ENCODE measurements at places on chromosomes 1 and 21. TPM values are rescaled to one million over a fixed set of nuclear protein-coding genes. Genes with fewer than 3 reads are reported as not detected.

GRCh38 chr1:42209526-42210251 is 45.1 kb upstream of the GUCA2A start:
- DNase-seq: no peak

- DNase-seq: no peak
Observed at GRCh38 chr1:223659711-223660110, 5.8 kb downstream of the CAPN8 start.

MGST3 gene
- polyA plus RNA-seq: 228 TPM

DNA sequence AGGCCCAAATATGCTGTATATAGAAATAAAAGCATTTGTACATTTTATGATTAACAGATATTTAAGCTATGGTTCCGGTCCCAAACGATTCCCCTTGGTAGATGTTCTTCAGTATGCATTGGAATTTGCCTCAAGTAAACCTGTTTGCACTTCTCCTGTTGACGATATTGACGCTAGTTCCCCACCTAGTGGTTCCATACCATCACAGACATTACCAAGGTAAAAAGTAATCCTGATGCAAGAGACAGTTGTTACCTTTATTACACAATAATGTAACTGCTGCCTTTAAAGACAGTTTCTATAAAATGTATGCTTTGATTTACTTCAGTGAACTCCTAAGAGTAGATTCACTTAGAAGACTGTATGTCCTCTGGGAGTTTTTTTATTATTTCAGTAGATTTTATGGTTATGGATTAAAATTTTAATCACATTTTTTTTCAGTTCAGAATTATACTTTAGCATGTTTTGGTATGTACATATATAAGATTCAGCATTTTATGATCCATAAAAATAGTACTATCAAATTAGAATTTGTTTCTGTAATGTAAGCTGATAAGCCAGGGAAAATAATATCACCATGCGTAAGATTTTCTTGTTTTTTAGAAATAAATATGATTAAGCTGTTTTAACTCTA is 96.5 kb downstream of the USP25 start:
- no peak for DNase-seq

DNA sequence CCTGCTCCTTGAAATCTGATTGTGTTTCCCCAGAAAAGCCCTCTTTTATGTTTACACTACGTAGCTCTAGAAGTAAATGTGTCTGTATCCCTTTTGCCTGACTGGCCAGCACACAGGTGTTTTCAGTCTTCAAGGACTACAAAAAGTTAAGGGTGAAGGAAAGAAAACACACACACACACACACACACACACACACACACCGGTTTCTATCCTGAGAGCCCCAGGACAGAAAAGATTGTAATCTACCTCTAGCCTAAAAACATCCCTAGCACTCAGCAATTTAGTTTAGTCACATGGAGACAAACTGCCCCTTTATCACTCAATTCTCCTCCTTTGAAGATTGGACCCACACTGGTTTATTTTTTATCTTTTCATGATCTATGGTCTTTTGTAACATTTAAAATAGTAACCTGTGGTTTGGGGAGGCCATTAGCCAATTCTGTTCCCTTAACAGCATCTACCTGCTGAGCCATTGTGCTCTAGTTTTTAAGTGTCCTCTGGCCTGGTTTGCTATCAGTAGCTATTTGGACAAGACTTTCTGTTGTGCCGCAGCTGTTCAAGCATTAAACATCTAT is 15.8 kb upstream of the TRIM45 start:
- no peak for DNase-seq

DNA sequence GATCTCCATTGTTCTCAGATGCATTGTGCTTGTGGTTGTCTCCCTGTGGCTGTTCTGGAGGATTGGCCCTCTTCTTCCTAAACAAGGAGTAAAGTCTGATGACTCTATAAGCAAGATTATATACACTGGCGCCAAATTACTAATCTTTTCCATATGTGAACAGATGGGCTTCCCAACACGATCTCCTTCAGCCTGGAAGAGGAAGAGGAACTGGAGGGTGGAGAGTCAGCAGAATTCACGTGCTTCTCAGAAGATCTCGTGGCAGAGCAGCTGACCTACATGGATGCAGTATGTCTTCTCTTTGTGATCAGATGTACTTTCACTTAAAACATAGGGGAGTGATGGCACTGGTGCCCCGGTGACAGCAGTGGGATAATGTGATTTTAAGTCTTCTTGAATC is 78.7 kb downstream of the RGL1 start:
- DNase-seq: peak; percentile 79

CRP gene
- not detected for polyA plus RNA-seq

GRCh38 chr1:113321771-113322387 is 68.4 kb upstream of the MAGI3 start:
- DNase-seq: no peak

- no peak for DNase-seq
Observed at GRCh38 chr1:19412654-19413053, 72.7 kb downstream of the CAPZB start.

EFNA3 gene
- 1.7 TPM for polyA plus RNA-seq

DNA sequence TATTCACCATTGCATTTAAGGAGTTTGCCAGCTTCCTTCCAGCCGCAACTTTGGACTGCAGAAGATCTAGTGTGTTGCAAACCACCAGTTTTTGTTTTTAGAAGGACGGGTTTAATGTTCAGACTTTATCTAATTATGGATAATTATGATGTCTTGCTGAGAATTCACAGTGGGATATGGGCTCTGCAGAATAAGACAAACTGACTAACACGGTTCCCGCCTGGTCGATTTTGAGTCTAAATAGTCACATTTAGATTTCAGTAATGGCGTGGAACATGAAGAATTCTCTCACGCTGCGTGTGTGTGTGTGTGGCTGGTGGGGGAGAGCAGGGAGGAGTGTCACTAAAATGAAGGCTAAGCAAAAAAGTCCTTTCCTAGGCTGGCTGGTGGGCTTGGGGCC is 48.5 kb upstream of the DMRTB1 start:
- DNase-seq: no peak

DNA sequence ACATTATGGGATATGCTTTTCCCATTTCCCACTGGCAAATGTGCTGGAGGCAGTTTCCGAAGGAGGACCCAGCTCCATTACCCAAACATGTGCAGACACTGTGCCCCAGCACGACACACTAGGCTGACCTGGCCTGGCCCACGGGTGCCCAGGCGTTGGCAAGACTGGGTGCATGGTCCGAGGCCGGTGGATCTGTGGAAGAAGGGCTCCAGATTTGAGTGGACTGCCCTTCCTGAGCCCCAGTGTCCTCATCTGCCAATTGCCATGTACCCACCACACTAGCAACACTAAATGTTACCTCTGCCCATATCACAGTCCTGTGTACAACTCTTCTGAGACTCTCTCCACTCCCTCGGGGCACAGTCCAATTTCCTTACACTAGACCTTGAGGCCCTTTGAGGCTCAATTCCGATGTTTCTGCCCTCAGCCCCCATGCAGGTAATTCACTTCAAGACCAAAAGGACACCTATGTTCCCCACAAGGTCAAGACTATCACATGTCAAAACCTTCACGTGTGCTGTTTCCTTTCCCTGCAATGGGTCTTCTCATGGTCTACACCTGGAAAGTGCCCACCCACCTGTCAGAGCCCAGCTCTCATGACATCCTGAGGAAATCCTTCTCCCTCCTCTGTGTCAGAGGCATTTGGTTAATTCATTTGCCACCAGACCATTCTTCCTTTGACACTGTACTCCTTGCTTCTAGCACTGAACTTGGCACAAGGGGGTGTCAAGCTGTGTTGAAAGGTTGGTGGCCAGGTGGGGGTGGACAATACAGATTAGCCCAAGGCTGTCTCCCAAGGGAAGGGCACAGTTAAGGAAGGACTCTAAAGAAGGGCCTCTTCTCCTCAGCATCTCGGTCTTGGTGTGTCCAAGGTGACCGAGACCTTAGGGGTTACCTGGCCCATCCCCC is 124.9 kb downstream of the DMRTB1 start:
- no peak for DNase-seq

GRCh38 chr1:52554756-52555155 is 1.9 kb upstream of the TUT4 start:
- peak; percentile 22 for DNase-seq

SLAMF1 gene
- polyA plus RNA-seq: 0.65 TPM

GRCh38 chr1:206892351-206892984 is 4.8 kb upstream of the IL24 start:
- DNase-seq: no peak

DNA sequence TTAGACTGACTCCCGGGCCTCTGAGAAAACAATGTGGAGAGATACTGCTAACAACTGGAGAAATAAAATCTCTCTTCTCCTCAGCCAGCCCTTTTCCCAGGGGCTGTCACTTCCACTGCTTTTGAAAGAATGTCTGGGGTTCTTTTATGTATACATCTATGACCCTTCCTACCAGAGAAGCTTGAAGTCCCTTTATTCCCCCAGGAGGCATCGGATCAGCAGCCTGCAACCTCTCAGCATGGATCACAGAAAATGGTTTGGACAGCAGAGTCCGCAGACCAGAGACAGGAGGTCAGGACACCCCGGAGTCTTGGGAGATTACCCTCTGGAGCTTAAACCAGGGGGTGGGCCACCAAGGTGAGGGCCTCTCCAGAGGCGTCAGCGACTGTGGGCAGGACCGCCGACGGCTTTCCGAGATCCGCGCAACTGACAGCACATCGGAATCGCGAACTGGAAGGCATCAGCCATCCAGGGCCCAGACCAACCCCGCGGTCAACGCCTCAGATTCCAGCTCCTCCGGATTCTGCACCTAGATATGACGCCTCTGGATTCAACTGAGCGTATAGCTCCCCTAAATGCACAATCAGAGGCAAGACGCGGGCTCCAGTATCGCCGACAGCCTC is 1.0 kb downstream of the EPHA10 start:
- no peak for DNase-seq

GRCh38 chr1:170711682-170712081 is 47.8 kb downstream of the PRRX1 start:
- DNase-seq: no peak

GRCh38 chr21:46285206-46285661 is at the start of gene MCM3AP:
TSS of gene MCM3AP (minus strand) at chr21:46285611. CDS start at chr21:46285286, 325 bp downstream.
- DNase-seq: no peak

DNA sequence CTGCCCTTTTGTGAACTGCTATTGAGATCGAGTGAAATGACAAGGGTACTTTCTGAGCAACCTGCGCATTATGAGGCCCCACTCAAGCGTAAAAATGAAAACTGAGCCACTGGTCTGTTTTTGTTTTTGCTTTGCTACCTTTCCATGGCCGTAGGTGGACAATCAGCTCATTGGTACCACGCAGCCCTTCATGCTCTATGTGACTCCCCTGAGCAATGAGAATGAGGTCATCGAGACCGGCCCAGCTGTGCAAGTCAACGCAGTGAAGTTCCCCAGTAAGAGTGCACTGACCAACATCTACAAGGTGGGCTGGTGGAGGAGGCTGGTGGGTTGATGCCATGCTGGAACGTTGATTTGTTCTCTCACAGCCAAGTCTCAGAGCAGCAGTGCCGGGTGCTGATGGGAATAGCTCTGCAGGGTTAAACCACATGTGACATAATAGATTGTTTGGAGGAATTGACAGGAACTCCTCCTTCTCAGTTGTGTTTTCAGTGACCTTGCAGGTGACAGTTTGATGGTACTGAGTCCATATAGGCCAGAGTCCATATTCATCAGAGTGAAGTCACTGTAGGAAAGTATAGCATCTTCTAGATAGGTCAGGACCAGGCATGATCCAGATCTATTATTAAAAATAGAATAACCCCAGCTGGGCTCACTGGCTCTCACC is 170.3 kb downstream of the VPS13D start:
- DNase-seq: no peak
